ENCODE measurements at places on chromosomes 5 and 9.

DNA sequence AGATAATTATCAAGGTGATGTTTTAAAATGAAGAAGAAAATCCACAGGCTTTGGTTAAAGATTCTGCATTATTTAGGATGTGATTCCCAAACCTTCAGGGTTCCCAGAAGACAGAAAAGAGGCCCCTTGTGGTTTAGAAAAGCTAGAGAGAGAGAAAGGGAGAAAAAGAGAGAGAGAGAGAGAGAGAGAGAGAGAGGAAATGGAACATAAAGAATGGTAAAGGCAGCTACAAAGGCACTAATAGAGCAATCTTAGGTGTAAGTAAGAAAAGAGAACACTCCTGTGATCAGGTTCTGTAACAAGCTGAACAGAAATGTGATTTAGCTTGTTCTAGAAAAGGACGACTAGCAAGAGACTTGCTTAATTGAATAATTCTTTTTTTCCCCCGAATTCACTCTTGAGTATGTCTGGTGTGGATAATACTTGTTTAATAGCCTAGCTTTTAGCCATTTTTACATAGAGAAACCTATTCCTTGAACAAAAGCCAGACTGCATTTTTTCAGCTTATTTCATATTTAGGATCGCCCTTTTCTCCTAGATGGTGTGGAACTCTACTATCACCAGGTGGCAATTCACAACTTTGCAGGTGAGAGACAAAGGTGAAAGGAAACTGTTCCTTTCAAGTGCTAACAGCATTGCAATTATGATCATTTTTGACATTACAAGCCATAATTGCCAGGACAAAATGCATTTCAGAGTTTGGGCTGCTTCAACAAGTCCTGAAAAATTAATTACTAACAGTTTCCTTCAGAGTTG lies 57.6 kb upstream of the SH3GL2 start:
- DNase-seq, result no peak

DNA sequence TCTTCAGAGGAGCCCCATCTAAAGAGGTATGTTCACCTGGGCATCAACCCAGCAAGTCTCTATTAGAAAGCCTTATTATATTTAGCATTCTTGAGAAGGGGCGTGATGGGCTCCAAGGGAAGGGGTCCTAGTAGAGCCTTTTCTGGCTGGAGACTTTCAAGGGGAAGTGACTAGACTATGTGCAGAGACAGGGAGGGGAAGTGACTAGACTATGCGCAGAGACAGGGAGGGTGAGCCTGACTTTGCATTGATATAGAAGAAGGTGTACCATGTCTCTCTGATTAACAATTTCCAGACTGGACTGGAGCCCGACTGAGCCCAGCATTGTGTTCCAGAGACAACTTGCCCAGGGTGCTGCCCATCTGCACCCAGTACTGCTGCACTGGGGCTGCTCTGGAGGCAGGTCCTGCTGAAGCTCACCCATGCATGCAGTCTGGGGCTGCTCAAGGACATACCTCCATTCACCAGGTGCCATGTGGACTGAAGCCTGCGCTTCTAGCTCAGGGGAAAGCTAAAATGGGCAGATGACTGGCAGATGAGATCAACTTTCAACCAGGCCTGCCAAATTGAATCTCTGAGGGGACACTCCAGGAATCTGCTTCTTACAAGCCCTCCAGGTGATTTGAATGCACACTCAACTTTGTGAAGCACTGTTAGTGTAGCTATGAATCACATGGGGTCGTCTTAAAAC lies 83.0 kb upstream of the GNA14 start:
- no peak for DNase-seq

- DNase-seq, result no peak
Measured at GRCh38 chr5:143010351-143010750, 240.2 kb downstream of the ARHGAP26 start.

GRCh38 chr5:15968993-15969392 lies 210.6 kb downstream of the MARCHF11 start:
- no peak for DNase-seq

DNA sequence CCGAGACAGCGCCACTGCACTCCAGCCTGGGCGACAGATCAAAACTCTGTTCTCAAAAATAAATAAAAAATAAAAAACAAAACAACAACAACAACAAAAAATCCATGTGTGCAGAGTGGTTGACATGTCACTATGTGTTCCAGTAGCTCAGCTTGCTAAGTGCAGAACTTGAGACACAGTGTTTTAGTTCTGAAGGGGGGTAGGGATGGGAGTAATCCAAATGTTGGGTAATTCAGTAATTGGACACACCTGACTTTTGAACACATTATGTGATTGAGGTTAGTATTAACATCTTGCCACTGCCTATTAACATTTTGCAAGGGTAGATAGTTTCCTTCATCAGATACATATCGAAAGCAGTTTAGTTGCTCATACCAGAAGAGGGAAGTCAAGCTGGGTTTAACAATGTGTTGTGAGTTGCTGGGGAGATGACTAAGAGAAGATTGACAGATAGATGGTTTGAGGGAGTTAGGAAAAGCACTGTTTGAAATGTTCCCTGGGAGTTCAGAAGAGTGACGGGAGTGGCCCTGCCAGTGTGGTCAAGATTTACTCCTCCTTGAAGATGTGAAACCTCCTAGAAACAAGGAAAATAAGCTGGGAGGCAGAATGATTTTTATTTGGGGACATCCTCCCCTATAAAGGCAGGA lies 928 bp downstream of the HACD4 start:
- no peak for DNase-seq

DNA sequence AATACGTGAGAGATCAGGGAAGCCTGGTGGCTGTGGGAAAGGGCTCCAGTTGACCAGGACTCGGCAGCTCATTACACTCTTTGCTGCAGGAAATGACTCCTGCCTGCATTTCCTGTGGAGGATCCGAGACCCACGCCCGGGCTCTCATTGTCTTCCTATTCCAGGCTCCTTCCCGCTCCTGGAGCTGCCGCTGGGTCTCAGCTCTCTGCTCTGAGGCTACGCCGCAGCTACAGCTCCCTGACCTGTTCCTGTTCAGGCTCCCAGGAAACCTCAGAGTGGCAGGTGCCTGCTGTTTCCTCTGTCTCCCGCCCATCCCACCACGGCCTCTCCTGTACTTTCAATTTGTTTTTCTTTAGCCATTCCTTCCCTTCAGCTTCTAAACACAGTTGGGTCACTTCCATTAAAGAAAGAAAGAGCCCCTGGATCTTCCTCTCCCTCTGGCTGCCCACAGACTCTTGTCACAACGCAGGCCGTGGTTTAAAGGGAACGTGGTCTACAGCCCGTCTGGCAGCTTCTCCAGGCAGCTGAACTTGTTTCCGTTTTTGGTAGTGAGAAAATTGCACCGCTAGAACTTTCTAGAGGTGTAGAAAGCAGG lies 71.5 kb downstream of the IL6ST start:
- DNase-seq, result no peak

DNA sequence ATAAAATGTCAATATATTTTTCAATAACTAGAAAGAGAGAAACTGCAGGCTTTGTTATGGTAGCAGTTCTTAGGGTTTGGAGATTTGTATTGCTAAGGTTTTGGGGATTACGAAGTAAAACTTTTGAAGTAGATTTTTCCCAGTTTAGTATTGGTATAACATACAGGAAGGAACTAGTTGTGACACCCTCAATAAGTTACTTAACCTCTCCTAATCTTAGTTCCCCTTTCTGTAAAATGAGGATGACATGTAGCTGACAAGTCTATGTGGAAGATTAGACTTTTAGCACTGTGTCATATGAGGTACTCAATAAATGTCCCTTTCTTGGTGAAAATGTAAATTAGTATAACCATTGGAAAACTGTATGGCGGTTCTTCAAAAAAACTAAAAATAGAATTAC lies 73.4 kb upstream of the ATG10 start:
- no peak for DNase-seq

GRCh38 chr9:33107762-33108161 lies 31.3 kb upstream of the SMU1 start:
- no peak for DNase-seq

GRCh38 chr5:56325039-56325438 lies 91.9 kb upstream of the ANKRD55 start:
- no peak for DNase-seq

GRCh38 chr5:892394-893136 lies at the start of the genes BRD9 and TRIP13:
Gene BRD9, minus strand, starts transcription at chr5:892801. Its CDS starts 144 bp downstream, at chr5:892657.
Gene TRIP13, plus strand, starts transcription at chr5:892884. Its CDS starts 115 bp downstream, at chr5:892999.
- peak; percentile 91 for DNase-seq

DNA sequence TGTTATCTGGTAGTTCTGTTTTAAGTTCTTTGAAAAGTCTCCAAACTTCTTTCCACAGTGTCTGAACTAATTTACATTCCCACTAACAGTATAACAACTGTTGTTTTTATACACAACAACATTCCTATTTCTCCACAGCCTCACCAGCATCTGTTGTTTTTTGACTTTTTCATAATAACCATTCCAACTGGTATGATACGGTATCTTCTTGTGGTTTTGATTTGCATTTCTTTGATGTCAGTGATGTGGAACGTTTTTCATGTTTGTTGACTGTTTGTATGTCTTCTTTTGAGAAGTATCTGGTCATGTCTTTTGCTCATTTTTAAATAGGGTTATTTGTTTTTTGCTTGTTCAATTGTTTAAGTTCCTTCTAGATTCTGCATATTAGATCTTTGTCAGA lies 12.6 kb upstream of the GRAMD2B start:
- no peak for DNase-seq

- no peak for DNase-seq
Measured at GRCh38 chr9:92094655-92095054, 20.6 kb downstream of the SPTLC1 start.

DNA sequence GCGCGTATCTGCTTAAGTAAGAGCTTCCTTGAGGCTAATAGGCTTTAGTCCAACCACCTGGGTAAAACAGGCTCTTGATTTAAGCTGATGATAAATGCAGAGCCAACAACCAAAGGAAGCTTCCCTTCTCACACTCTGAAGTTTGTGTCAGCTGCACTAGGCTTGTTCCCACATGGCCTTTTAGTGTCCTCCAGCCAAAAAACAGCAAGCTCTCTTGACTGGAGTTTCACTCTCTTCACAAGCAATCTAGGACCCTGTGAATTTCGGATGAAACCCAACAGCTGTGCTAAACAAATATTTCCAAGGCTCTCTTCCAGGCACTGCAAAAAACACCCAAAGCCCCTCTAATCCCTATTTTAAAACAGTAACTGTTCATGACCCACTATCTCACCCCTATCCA lies 63.9 kb downstream of the SAXO1 start:
- DNase-seq, result no peak

DNA sequence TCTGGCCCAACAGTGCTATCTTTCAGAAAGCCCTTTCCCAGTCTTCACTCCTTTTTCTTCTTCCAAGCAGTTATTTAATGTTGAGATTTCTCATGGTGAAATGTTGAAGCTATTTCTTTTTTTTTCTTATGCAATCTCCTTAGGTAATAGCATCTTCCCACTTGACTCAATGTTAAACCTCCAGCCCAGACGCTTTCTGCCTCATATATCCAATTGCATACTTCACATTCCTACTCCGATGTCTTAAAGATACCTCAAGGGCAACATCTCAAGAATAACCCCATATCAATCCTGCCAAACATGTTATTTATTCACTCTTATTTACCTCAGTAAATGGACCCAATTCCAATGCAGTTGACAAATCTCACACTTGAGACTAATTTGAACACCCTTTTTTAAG lies 187.3 kb downstream of the CDH12 start:
- no peak for DNase-seq

DNA sequence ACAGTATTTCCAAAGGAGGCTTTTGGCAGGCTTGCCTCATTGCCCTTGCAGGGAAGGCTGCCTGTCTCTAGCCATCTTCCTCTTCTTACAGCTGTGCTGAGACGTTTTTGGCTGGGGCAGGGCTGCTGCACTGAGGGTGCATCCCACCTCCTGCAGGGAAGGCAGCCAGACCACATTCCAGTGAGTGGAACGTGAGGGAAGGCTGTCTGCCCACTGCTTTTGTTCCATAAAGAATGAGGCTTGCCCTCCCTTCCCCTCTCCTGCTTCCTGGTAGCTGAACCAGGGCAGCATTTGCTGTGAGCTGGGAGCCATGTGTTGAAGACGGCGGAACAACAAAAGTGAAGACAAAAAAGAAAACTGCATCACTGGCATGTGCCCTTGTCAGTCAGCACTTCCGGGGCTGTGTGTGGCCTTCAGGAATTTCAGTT lies 16.8 kb downstream of the MGAT1 start:
- DNase-seq, result peak; percentile 28

GRCh38 chr5:60727033-60727679 lies 27.2 kb upstream of the DEPDC1B start:
- DNase-seq, result no peak

DNA sequence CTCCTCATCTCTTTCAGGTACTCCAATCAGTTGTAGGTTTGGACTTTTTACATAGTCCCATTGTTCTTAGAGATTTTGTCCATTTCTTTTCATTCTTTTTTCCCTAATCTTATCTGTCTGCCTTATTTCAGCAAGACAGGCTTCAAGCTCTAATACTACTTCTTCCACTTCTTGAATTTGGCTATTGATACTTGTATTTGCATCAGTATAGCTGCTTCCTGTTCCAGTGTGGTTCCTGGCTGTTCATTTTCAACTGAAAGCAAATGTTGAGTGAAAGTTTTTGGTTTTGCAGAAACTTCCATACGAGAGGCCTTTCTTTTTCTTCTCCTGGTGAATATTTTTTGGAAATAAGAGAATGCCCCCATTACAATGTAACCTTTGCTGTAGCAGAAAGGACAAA lies 12.0 kb upstream of the IFNA1 start:
- no peak for DNase-seq

DNA sequence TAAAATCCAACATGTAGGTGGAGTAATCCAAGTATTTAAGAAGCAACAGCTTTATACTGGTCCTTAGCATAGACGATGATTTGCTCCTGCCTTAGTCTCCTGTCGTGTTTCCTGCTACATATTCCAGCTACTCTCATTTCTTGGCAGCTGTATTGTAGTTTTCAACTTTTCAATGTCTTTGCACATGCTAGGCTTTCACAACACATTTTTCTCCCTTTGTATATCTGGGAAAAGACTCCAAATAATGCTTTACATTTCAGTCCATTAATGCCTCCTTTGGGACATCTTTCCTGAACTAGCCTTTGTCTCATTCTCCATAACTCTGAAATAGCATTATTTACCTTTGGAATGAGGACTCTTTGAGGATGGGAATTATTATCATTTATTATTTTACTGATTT lies 508.0 kb downstream of the PTPRD start:
- no peak for DNase-seq

- DNase-seq, result no peak
Measured at GRCh38 chr9:110410961-110411360, 73.3 kb upstream of the TXNDC8 start.

GRCh38 chr9:17520268-17521064 lies 58.4 kb upstream of the SH3GL2 start:
- no peak for DNase-seq

GRCh38 chr9:99666571-99666970 lies 155.1 kb upstream of the NR4A3 start:
- no peak for DNase-seq

DNA sequence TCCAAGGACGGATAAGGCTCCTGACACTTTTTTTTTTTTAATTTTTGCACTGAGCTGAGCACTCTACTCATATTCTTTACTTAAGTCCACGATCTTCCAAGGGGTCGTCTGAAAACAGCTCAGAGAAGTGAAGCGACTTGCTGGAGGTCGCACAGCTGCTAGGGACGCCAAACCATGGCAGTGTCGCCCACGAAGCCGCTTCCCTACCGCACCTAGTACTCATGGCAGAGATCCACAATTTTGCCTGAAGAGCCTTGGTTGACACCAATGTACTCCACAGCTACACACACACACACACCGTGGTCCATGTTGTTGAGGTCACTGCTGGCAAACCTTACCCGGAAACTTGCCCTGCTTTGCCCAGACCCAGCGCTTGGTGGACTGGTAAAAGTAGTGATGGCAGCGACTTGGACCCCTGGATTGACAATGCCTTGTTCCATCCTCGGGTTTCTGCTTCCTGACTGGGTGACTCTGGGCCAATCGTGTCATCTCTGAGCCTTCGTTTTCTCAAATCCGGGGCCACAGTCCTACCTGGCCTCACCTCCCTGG lies 521 bp upstream of the SLIT3 start:
- no peak for DNase-seq
